ENCODE measurements at places on chromosomes 12 and 14. TPM values are rescaled to one million over a fixed set of nuclear protein-coding genes. Genes with fewer than 3 reads are reported as not detected.

DNA sequence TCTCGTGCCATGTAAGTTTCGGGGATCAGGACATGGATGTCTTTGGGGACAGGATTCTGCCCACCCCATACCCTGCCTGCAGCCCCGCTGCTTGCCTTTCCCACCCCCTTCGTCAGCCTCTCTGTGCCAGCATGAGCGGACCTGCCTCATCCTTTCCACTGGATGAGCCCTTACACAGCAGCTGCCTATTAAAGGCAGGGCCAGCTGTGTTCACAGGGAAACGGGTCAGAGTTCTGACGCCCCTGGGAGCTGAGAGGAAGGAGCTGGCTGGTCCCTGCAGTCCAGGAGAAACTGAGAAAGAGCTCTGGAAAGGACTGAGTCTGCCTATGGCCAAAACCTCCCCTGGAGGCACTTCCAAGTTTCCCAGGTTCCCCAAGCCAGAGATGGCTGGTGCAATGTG, 83.5 kb upstream of the NCOR2 start:
- no peak for DNase-seq

DNA sequence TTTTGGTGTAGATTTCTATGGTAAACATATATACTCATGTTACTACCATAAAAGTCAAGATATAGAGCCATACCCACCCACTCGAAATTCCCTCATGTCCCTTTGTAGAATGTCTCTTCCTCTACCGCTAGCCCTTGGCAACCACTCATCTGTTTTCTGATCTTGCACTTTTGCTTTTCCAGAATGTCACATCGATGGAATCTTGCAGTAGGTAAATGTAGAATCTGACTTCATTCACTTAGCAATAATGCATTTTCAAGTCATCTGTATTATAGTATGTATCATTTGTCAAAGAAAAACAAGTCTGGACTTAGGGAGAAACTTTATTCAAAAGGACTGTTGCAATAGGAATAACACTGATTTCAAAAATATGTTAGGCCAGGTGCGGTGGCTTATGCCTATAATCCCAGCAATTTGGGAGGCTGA, 19.3 kb upstream of the CLEC2D start:
- DNase-seq, result no peak

DNA sequence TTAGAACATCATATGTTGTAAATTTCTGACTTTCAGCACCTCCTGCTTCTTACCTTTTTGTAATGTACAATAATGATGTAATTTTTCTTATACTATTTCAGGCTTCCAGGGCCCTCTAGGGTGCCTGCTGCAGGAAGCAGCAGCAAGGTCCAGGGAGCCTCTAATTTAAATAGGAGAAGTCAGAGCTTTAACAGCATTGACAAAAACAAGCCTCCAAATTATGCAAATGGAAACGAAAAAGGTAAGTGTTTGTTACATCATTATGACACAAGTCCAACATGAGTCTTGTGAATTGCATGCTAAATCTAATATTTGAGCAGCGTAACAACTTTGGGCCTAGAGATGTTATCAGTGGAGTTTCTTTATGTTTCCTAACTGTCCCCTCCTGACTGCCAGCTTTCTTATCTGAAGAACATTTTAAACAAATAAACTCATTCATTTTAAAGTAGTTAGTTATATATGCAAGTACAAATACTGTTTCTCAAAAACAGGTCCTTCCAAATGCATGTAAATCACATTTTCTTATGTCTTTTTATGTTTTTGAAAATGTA, 167.6 kb downstream of the NAV3 start:
- DNase-seq, result no peak

DNA sequence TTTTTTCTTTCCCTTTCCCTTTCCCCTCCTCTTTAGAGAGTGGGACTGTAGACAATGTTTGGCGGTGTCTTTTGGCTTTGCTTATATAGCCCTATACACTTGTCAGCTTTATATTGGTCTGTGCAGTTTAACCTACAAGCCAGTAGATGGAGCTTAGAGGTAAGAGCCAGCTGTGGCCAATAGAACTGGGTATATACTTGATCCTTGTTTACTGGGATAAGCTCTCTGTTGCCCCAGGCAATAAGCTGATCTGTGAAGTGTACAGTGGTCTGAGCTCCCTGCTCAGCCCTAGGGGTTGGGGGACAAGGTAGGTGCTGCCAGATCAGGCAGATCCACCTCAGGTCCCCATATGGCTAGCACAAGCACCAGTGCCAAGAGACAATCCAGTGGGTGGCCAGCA, 434.1 kb downstream of the NOVA1 start:
- DNase-seq, result no peak

- no peak for DNase-seq
Measured at GRCh38 chr14:76977793-76978720, 50.5 kb downstream of the IRF2BPL start.

DNA sequence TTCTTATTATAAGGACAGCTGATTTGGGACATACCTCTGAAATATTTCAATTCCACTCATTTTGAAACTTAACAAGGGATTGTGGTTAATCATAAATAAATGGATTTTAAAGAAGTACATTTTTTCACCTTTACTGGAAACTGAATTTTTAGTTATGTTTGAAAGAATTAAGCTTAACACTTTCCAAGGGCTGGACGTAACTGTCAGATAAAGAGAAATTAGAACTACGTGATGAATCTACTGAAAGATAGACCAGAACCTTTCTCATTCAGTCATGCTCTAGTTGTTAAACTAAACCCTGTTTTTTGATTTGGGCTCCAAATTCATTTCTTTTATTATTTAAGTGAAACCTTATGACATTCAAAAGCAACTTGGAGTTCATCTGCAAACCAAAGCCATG, 1892.1 kb upstream of the SEL1L start:
- DNase-seq, result no peak

The INHBC gene
- not detected for total RNA-seq

The KRT86 gene
- 0.44 TPM for total RNA-seq

GRCh38 chr14:99063620-99064225, 208.3 kb downstream of the BCL11B start:
- DNase-seq, result no peak

DNA sequence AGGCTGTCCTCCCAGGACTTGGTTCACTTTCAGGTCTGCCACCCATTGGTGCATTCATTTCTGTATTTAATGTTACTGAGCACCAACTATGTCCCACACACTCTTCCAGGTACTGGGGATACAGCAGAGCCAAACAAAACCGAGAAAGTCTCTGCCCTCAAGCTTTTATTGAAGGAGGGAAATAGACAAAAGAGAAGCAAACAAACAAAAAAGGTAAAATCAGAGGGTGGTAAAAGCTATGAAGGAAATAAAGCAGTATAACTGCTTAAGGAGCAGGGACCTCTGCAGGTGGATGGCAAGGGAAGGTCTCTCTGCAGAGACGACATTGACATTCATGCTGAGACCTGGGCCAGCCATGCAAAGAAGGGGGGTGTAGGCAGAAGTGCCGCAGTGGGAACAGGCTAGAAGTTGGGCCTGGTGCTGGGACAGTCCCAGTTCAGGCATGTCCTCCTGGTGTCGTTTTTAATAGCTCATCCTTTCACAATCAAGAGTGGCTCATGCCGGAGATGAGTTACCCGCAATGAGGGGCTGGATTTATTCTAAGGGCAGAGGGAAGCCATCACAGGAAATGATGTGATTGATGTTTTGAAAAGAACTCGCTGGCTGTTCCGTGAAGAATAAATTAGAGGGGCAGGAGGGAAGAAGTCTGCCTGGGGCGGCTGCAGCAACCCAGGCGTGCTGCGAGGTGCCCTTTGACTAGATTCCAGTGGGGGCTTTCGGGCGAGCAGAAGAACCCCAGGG, 72.8 kb downstream of the IRF2BPL start:
- DNase-seq, result no peak

DNA sequence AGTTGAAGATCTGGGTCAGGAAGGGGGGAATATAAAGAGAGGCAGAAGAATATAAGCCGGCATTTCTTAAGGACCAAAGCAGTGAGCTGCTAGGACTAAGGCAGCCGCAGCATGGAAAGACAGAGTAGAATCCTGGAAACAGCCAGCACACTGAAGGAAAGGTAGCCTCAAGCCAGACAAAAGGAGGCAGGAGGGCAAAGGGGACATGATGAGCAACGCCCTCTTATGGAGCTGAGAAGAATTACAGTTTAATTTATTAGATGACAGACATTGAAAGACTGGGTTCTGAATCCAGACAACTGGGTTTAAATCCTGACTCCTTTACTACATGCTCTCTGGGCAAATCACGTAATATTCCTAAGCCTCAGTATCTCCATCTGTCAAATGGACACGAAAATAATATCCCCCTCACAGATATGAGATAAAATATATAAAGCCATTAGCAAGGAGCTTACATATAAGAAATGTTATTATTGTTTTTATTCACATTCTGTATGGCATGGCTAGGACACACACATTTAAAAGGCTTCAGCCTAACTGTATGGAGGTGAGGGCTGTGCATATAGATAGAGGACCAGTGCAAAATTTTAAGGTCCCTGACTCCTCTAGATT, 8.1 kb upstream of the PCED1B start:
- DNase-seq, result no peak

- DNase-seq, result no peak
Measured at GRCh38 chr12:131091413-131091975, 137.8 kb downstream of the ADGRD1 start.
